ENCODE measurements at places on chromosomes 16 and 17.

DNA sequence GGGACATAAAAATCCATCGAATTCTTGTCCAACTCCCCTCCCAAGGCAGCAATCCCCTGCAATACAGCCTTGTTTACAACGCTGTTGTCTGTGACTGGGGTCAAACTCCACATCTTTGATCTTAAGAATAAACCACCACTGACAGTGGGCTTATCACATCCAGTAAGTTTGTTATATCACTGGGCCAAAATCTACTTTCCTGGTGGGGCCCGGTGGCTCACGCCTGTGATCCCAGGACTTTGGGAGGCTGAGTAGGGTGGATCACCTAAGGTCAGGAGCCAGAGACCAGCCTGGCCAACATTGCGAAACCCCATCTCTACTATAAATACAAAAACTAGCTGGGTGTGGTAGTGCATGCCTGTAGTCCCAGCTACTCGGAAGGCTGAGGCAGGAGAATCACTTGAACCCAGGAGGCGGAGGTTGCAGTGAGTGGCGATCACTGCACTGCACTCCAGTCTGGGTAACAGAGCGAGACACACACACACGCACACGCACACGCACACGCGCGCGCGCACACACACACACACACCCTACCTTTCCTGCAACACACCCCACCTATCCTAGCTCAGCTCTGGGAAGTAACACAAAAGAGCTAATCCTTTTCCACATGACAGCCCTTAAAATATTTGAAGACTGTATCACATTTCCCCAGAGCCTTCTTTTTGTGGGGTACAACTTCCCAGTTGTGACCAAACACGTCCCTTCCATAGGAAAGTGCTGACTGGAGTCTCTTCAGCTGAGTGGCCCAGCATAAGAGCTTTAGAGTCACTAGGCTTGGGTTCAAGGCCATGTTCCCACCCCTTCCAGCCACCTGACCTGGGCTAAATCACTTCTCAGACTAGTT is 20.9 kb upstream of the ABCC1 start:
- DNase-seq = no peak

DNA sequence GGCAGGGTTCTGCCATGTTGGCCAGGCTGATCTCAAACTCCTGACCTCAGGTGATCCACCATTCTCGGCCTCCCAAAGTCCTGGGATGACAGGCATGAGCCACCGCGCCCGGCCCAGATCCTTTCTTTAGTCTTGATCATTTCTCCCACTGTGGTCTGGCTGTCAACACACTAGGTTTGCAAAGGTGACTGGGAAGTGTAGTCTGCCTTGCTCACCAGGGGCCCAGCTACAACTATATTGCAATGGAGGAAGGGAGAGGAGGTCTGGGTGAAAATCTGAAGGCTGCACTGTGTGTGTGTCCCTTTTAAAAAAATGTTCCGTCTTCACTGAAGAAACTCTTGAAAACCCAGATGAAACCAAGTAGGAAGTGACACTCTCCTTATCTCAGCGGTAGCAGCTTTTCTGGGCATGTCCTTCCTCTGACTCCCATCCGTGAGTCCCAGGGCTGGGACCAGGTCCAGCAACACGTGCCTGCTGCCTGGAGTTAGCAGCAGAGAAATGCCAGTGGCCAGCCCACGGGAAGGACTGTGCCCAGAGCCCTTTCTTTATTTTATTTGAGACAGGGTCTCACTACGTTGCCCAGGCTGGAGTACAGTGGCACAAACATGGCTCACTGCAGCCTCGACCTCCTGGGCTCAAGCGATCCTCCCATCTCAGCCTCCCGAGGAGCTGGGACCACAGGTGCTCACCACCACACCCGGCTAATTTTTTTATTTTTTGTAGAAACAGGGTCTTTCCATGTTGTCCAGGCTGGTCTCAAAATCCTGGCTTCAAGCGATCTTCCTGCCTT is 17.8 kb upstream of the KIF19 start:
- DNase-seq = no peak

DNA sequence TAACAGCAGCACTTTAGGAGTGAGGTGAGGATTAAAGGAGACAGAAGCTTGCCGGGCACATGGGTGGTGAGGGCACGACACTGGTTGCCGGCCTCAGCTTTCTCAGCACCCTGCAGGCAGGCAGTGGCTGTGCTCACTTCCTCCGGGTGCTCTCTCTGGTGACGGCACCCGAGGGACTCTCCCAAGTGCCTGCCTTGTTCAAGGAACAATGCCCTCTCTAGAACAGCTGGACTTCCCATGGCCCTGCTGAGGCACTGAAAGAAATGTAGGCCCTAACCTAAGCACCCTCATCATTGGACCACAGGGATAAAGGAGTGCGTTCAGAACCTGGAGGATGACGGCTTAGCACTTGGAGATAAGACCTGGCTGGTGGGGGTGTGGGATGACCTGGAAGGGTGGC is 72.7 kb downstream of the N4BP1 start:
- DNase-seq = no peak

DNA sequence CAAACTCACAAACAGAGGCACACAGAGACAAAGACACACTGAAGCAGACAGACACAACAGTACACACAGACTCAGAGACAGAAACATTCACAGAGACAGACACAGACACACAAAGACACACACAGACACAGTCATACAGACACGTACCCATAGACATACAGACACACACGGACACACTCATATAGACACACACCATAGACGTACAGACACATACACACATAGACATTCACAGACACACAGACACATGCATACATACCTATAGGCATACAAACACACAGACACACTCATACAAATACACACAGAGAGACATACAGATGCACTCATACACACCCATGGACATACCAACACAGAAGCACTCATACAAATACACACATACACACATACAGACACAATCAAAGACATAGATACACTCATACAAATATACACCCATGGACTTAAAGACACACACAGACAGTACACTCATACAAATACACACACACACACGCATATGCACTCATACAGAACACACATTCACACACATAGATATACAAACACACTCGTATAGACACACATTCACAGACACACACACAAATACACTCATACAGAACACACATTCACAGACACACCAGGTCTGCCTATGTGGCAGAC is 19.9 kb upstream of the MRTFB start:
- no peak for DNase-seq

DNA sequence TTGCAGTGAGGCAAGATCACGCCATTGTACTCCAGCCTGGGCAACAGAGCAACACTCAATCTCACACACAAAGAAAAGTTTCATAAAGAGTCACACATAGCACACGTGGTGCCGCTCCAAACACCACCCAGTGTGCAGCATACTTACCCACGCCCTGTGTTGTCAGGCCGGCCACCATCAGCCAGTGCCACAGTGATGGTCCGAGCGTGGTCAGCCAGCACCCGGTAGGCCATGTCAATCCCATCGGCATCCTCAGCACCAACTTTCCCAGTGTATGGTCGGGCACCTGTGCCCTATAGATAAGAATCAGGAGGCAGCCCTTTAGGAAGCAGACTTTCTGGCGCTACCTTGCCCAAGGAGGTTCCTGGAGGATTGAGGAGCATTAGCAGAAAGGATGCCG is 17.7 kb upstream of the EXOSC6 start:
- no peak for DNase-seq

GRCh38 chr17:29032857-29033197 is 10.1 kb upstream of the PIPOX start:
- DNase-seq = no peak

DNA sequence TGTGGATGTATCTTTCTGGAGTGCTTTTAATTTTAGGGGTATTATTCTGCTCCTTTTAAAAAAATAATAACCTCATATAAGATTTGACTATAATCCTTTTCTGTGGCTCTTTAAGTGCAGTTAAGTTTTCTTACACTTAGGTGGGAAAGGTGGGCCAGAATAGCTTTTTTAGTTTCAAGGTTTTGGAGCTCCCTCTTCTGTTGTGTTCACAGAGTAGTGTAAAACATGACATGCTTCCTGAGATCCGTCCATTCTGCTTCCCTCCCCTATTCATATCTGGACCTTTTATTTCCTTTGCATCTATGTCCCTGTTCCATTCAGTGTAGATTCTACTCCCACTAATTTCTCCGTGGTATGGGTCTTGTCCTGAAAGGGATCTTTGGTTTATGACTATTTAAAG is 12.8 kb downstream of the LRRC36 start:
- DNase-seq = no peak

DNA sequence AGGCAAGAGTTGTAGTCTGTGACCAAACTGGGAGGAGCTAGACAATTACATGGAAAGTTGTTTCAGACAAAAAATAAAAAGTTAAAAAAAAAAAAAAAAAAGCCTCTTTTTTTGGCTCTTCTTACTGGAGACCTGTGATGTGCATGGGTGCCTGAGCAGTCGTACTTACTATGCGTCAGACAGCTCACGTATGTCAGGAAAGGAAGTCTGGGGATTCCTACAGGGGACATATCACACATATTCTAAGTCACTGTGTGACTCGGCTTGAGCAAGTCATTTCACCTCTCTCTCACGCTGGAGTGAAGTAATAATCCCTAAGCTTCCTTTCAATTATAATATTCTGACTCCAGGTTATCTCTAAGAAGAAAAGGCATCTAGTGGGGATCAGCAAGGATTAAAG is 6.0 kb downstream of the SLFN14 start:
- DNase-seq = no peak

DNA sequence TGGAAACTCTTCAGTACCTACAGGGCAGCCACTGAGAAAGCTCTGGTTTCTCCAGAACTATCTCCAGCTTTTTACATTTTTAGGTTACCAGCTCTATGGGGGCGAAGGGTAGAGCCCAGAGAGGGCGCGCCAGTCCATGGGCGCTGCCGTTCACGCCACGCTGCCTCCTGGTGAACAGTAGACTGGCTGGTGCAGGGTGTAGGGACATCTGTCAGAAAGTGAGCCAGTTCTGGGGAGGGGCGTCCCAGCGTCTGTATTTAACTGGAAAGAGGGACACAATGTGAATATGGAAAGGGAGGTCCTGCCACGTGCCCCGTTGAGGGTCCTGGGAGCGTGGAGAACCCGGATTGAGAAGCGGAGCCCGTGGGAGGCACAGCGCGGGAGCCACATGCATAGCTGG is 16.4 kb upstream of the CLEC18A start:
- no peak for DNase-seq

GRCh38 chr17:8420041-8420934 is 15.4 kb upstream of the NDEL1 start:
- no peak for DNase-seq

GRCh38 chr16:23807028-23807427 is 28.8 kb upstream of the PRKCB start:
- DNase-seq = no peak

GRCh38 chr17:21573961-21574610 is 118.2 kb upstream of the KCNJ18 start:
- peak; percentile 22 for DNase-seq

- DNase-seq = no peak
Observed at GRCh38 chr17:32345951-32346600, 3.9 kb upstream of the ZNF207 start.

- DNase-seq = no peak
Observed at GRCh38 chr17:67280279-67280678, 35.3 kb upstream of the HELZ start.

DNA sequence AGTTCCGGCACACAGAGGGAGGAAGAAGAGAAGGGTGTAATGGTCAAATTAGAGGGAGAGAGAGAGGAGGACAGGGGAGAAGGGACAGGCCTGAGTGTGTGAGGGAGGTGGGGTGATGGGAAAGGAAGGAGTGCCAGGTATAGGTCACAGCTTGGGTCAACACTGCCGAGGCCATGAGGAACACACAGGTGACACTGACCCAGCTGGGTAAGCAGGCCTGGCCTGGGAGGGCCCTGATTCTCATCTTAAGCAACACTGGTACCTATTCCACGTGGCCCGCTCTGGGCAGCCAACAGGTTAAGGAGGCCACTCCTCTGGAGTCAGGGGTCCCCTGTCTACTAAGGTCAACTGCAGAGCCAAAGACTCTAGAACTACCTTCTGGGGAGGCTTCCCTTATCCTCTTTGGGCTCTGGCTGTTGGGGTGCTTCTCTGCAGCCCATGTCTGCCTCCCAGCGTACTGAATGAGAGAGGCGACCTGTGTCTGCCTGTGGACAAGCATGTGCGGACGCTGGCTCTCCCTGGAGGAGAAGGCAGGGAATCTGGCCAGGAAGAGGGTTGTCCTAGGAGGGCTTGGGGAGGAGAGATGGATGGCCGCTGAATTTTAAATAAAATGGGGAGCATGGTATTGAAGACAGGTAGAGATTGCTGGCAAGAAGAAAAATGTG is 57.6 kb downstream of the RGS9 start:
- DNase-seq = no peak

GRCh38 chr16:19130385-19130784 is 16.6 kb downstream of the ITPRIPL2 start:
- no peak for DNase-seq

- DNase-seq = no peak
Observed at GRCh38 chr17:69944406-69944805, 130.6 kb upstream of the KCNJ16 start.

DNA sequence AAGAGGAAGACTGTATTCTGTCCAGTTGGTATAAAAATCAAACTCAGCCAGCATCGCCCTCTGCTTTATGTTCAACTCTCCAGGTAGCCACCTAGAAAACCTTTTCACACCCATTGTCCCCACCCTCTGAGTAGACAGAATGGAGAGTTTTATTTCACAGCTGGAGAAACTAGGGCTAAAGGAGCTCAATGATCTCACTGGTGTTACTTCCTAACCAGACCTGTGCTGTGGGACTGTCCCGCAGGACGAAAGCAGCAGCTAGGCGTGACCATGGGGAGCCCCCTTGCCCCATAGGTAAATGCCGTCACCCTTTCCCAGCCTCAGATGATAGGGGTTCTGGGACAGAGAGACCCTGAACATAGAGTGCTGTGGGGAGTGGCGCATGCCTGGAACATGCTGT is 67.7 kb downstream of the CYLD start:
- DNase-seq = no peak

DNA sequence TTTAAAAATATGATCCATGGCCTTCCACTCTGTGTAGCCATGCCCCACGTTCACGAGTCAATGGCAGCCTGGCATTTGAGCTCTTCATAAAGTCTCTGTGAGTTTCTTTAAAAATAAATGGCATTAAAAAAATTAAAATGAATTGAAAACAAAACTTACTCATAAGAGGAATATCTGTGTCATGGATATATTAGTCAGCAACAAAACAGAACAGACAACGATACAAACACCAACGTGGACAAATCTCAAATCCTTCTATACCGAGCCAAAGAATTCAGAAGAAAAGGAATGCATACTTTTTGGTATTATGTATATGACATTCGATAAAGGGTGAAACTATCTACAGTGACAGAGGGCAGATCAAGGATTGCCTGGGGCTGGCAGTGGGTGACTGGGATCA is 8.2 kb upstream of the CMIP start:
- DNase-seq = no peak
